ENCODE measurements at places on chromosomes 3 and 15.

DNA sequence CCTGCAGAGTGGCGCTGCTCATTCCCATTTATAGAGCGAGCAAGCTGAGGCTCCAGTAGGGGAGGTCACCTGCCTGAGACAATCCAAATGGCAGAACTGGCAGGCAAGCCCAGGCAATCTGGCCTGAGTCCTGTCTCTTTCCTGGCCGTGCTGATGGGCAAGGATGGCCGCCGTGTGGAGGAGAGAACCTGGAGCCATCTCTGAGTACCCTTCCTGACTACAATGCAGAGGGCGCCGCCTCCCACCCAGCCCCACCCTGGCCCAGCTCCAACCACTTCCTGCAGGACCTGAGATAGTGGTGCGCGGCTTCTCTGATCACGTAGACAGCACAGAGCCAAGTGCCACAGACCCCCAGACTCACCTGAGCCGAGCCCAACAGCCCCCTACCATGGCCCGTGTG lies 7.0 kb downstream of the TLR9 start:
- peak; percentile 40 for DNase-seq

DNA sequence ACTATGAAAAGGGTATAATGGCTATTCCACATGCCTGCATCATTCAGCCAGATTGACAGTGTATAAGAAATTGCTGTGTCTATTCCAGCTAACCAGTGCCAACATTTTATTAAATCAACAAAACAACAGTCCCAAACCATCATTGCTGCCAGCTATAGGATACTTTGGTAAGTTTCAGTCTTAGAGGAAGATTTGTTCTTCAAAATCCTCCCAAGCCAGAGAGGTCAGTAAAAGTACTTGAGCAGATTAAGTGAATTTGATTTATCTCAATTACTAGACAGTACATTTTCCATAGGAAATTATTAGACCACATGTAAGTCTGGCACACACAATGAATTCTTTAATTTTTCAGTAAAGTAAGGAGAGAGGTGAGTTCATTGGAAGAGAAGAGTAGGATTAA lies 50.7 kb downstream of the TFG start:
- DNase-seq: no peak

DNA sequence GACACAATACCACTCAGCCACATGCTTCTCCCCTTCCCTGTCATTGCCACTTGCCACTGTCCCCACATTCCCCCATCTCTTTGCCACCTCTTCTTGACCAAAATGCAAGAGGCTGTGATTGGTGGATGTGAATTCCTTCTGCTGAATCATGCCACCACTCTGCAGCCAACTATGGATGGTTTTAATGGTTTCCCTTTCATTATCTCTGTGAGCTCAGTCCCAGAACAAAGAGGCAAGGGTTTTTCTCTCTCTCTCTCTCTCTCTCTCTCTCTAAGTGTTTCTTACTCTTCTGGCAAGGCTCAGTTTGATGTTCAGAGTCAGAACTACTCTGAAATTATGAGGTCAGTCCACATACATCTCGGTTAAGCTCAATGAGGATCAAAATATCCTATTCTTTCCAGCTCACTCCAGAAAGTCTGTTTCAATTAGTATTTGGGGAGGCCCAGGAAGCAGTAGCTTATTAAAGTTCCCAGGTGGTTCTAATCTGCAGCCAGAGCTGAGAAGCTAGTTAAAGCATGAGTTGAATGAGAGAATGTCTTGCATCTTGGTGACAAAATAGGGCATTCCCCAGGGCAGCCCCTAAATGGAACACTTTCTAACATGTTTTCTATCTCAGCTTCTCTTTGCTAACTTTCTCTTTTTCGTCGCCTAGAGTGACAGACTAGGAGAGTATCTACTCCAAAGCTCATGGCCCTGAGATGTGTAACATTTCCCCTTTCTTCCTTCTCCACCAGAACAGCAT lies 8.5 kb upstream of the ILDR1 start:
- peak; percentile 31 for DNase-seq

GRCh38 chr3:94294806-94295205 lies 231.9 kb downstream of the NSUN3 start:
- no peak for DNase-seq

DNA sequence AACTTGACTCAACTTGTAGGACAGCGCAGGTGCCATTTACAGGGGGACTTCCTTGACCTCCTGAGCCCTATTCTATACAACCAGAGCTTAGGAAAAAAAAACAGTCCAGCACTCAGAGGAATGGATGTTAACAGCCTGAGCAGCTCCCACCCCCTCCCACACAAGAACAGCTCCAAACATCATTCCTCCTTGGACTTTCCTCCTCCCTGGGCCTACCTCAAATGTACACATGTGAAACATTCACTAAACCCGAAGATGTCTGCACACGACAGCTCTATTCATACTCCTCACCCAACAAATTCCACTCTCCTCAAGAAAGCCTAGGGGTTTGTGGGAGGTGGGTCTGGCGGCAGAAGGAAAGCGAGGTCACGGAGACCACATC lies 503 bp upstream of the ATRIP start:
- DNase-seq: no peak

DNA sequence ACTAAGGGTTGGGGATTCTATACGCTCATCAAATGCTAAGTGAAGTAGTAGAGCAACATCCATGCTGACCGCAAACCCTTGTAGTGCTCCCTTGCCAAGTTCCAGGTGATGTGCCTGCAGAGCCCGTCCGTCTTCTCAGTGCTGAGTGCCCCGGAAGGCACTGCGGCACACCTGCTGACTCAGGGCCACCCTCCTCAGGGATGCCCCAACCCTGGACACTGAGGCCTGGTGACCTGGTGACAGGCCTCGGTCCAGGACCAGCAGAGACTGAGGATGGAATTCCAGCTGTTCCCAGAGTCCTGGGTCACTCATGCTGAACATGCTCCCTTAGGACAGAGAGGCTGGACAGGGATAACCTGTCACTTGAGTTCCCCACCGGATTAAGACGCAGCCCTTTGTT lies 422.5 kb downstream of the OCA2 start:
- DNase-seq: no peak

DNA sequence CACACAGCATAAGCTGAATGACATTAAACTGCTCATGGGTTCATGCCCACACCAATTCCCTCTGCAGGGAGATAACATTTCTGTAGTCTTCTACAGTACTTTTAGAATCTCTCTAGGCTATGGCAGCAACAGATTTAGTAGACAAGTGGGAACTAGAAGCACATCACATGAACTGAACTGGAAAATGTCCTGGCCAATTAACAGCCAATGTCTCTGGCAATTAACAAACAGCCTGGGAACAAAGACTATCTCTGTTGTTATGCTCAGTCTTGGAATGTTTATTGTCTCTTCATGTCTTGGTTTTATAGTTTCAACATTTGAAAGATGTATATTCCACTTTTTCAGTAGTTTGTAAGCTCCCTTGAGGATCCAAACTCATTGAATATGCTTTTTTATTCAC lies 523.2 kb upstream of the NAALADL2 start:
- DNase-seq: no peak

DNA sequence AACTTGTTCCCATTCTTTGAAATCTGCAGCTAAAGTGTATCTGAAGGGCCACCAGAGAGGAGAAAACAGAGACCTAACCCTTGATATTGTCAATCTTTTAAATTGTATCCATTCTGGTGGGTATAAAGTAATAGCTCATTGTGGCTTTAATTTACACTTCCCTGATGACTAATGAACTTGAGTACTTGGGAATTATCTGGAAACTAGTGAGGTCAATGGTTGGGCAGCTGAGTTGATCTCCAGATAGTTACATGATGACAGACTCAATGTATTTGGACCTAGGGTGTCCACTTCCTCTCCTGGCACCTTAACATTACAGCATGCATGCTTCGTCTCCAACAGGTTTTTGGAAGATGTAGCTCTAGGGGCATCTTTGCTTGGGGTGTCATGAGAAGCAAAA lies 195.2 kb downstream of the PDCD6IP start:
- DNase-seq: no peak

DNA sequence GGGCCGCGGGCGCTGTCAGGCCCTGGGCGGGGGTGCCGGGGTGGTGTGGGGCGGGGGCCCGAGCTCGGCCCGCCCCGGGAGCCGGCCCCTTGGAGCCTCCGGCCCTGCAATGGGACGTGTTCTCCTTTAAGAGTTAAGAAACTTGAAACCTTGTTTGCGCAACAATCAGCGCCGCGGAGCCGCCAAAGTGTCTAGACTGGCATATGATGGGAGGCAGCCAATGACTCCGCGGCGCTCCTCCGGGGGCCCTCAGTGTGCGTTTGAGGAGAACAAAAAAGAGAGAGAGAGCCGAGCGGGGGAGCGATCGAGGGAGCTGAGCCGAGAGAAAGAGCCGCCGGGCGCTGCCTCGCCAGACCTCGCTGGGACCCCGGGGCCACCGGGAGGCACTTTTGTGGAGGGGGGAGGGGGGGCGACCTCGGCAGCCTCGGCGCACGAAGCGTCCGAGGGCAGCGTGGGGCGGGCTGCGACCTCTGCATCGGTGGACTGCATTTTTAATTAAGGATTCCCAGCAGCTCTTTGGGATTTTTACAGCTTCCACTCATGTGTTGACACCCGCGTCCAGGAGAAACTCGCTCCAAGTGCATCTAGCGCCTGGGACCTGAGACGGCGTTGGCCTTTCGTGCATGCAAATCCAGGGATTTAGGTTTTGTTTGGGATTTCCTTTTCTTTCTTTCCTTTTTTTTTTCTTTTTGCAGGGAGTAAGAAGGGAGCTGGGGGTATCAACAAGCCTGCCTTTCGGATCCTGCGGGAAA lies at the start of gene SMAD6:
TSS of gene SMAD6 (plus strand) at position 202 of the 752 bp plus-strand sequence. CDS start 1,023 bp downstream, outside the sequence.
- peak; percentile 72 for DNase-seq

DNA sequence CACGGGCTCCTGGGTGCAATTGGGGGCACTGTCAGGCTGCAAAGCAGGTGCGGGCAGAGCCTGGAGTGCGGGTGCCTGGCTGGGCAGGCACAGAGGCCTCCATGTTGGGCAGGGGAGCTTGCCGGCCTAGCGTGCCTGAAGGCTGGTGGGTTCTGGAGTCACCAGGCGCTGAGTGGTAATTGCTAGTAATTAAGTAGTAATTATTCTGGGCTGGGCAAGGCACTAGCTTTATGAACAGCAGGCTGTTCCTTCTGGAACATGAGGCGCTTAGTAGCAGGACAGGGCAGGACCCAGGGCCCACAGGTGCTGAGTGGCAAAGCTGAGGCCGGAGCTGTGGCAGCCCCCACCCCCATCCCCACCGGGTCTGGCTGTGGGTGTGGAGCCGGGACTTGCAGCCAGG lies 25.3 kb downstream of the PLXNA1 start:
- no peak for DNase-seq

DNA sequence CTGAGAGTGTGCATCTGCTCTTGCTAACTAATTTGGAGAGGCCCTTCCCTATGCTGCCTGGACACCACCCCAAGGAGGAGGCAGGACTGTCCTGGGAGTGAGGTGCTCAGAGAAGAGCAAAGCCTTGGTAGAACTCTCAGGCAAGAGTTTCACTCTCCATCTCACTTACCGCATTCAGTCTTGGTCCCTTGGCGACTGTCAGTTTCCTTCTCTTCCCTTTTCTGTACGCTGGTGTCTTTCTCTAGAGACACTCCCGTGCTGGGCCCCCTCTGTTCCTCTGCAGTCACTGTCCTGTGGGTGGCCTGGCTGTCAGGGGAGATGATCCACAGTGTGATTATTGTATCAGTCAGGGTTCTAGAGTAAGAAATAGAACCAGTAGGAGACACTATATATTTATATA lies 44.0 kb downstream of the IDH2 start:
- no peak for DNase-seq

DNA sequence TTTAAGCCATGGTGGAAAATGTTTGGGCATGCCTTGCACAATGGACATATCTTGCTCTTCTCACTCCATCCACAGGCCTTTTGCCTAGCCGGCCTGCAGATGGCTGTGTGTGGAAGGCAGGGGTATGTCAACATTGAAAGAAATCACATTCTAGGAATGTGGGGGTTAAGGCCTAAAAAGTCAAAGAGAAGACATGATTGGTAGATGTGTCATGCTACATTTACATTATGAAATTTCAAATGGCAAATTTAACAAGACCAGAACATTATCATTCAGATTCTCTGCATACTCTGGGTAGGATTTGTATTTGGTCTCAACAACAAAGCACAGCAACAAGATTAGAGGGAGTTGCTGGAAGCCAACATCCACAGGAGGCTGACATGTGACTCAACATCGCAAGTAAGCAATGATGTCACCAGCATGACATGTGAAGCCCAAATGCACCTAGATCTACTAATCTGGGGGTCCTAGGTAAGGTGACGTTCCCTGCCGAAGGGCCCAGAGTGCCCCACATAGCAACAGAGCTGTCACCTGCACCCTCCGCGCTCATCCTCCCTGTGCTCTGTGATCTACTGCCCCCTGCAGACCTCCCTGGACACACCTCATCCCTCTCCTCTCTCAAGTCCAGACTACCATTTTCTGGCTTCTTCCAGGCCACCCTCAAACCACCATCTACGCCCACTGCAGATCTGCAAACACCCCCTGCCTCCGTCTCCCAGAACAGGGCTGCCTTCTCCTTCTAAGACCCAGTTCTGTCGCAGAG lies 39.4 kb downstream of the CLDN18 start:
- DNase-seq: no peak

- no peak for DNase-seq
Observed at GRCh38 chr3:139301654-139302053, 42.2 kb upstream of the MRPS22 start.

GRCh38 chr3:123626881-123627280 lies 42.0 kb upstream of the HACD2 start:
- no peak for DNase-seq

DNA sequence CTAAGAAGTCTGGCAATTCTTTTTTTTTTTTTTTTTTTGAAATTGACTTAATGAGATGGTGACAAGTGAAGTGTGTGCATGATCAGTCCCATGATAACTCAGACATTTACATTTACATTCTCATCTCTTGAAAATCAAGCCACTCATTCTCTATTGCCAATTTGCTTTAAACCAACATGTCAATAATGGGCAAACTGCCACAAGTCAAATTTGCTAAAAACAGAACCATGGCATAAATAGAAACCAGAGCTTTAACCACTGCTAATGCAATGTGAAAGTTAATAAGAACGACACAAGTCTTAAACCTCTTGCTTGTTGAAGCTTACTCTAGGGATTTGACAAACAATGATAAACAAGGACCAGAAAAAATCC lies 12.0 kb upstream of the COL8A1 start:
- no peak for DNase-seq

GRCh38 chr15:89533861-89534544 lies 37.6 kb upstream of the RHCG start:
- no peak for DNase-seq

GRCh38 chr15:100093211-100094126 lies 248.3 kb downstream of the ADAMTS17 start:
- DNase-seq: no peak

DNA sequence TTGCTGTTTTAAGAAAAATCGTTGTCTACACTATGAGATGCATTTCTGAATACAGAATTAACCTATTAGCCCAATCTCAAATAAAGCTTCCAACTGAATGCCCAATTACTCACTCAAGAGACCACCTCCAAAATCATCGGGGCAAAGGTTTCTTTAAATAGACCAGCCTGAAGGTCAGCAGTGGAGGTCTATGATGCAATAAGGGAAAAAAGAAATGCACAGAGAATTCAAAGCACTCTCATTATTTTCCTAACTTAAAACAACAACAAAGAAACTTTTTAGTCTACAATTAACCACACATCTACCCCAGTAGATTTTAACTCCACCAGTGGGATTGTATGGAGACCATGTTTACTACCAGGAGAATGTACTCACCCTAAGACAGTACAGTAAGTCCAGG lies 657.7 kb upstream of the CCDC54 start:
- no peak for DNase-seq
